RPMI8226 (cell line): ENCODE measurements at places on chromosomes 12 and 14.
A peak's percentile ranks its signal among the peaks of the same experiment; 100 is the strongest.

DNA sequence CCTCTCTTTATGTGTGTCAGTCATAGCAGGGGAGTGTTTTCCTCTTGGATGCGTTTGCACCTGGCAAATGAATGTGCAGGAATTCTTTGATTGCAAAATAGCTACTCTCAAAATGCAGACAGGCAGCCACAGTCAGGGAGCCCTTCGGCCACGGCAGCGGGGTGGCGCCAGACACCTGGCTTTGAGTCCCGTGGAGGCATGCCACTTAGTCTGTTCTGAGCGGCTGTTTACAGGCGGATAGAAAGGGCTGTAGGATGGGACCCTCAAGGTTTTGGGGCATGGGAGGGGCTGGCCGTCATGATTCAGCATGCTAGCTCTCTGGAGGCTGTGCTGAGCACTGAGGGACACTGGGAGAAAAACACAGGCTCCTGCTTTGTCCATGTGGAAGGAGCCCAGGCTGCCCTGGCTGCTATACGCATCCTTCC, 117.1 kb downstream of the SLC25A47 start:
- peak; percentile 20 for DNase-seq

DNA sequence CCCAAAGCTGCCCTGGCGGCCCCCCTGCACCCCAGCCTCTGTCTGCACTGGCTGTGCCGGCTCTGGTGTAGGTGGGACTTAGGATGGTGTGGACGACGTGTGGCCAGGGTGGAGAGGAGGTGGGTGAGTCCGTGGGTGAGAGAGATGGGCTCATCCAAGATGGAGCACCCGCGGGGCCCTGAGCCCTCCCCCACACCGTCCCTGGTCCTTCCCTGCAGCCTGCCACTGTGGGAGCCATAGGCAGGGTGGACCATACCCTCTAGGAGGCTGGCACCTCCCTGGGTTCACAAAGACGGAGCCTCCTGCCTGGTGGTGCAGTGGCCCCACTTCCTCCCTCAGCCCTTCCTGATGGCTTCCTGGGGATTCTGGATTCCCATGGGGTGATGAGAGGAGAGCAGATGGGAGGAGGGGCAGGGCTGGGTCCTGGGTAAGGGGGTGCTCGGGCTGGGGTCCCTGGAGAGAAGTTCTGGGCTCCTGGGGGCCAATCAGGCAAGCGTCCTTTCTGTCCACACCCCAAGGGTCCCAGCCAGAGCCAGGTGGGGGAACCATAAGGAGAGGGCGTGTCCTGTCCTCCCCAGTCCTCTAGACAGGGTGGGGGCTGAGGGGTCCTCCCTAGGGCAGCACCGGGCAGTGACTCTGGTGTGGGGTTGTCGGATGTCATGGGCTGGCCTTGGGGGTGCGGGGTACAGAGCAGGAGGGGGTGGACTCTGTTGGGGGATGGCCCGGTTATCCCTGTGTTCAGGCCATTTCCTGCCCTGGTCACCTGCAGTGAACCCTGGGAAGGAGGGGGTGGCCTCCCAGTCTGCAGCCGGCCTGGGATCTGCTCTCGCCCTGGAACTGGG, 384.8 kb downstream of the TMEM121 start:
- no peak for DNase-seq

DNA sequence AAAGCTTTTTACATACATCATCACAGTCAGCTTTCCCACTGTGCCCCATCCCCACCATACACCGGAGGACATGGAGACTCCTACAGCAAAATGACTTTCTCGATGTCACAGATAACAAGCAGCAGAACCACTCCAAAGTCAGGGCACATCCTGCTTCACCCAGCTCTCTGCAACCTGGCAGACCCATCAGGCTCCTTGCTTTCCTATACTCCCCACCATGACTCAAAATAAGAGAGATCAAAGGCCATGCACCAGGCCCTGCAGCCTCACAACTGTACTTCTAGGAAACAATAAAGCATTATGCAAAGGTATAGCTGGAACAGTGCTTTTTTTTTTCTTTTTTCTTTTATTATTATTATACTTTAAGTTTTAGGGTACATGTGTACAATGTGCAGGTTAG, 187.4 kb downstream of the DPF3 start:
- no peak for DNase-seq

DNA sequence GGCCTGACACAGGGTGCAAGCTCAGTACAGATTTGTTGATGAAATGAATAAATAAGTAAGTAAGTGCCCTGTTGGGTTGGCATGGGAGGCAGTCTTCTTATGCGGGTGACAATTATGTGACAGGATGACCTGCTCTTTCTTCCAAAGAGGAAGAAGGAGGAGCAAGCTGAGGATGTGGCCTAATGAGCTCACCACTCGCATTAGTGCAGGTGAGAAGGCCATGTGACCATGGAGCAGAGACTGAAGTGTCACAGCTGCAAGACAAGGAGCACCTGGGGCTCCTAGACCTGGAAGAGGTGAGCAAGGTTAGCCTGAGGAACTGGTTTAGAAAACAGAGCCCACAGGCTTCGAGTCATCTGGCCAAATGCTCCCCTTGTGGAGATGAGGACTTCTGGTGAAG, 34.9 kb downstream of the LRTM2 start:
- no peak for DNase-seq

DNA sequence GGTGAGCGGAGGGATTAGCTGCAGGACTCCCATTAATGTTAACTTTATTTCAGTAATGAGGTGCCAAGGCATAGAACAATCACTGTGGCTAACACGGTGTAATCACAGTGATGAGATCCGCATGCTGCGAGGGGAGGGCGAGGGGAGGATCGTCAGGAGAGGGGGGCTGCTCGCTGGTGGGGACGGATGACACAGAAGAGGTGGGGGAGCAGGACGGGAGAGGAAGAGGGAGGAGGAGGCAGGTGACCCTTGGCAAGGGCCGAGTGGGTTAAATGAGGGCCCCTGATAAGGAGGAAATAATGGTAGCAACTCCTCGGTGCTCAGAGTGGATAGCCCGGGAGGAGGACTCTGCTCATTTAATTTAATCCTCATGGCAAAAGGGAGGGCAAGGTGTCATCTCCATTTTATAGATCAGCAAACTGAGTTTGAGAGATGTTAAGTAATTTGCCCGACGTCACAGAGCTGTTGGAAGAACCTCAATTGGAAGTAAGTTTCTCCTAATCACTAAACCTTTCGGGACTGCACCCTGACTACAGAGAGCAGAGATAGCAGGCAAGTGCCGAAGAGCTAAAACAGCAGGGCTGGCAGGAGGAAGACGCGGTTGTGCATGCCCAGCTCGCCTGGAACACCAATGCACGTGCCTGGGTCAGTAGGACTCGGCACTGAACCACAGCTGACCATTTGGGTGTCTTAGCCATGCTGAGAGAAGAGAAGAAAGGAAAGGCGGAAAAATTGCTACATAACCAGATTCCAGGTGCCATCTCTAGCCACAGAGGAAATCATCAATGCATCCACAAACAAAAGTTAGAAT, 43.0 kb downstream of the SPRING1 start:
- no peak for DNase-seq

DNA sequence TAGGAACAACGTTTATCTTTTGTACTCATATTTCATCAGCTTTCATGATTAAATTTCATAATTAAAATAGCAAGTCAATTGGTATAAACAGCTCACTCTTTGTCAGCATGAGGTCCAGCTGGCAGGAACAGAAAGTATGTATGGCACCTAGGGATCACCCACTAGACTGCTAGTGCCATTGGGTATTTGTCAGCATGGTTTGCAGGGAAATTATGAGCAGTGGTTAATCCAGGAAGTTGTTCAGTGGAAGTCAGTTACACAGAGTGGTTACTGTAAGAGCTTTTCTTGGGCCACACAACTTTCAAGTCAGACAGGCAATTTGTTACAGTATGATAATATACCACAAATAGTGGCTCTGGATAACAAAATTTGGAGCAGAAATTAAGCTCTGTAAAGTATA, 340.3 kb upstream of the RGS6 start:
- no peak for DNase-seq

GRCh38 chr14:68886109-68886434, 93.0 kb downstream of the ACTN1 start:
- DNase-seq = no peak

DNA sequence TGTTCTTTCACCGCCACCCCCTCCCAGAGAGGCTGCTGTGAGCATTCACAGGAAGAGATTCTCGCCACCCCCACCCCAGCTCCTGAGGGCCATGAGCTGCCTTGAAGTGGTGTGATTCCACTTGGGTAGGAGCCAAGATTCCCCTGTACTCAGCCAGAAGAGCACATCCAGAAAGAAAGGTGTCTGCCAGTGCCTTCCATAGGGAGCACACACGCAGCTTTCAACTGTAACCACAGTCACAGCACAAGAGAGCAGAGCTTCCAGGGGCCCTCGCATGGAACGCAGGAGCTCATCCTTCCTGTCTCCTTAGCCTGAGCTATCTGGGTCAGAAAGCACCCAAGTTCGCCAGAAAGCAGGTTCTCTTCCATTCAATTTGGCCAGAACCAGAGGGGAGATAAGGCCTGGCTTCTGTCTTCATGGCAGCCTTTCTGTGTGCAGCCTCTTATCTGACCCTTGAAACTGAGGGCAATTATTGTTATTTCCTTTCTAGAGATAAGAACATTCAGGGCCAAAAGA, 66.6 kb upstream of the SCN8A start:
- no peak for DNase-seq
